Body of pancreas (tissue), 4 donors: ENCODE measurements at places on chromosomes 12 and 14. TPM values are rescaled to one million over a fixed set of nuclear protein-coding genes. Genes with fewer than 3 reads are reported as not detected.

The TSHR gene
- total RNA-seq, result not detected

The MGP gene
- total RNA-seq, result 228 TPM

- no peak for DNase-seq
- H3K4me3 ChIP-seq, result no peak overlapping the region
- H3K27me3 ChIP-seq, result no peaks in the 10 kb centered on the region
- no peaks in the 10 kb centered on the region for H3K36me3 ChIP-seq
- no peaks in the 10 kb centered on the region for H3K4me1 ChIP-seq
Measured at GRCh38 chr12:65229441-65229840, 49.0 kb upstream of the MSRB3 start.

- H3K4me1 ChIP-seq, result peaks cover 13% of the 10 kb centered on the region
- no peaks in the 10 kb centered on the region for H3K27me3 ChIP-seq
- H3K27ac ChIP-seq, result no peak overlapping the region
- DNase-seq, result peak; percentile 90
Measured at GRCh38 chr12:94262228-94263010, 114.0 kb downstream of the PLXNC1 start.

DNA sequence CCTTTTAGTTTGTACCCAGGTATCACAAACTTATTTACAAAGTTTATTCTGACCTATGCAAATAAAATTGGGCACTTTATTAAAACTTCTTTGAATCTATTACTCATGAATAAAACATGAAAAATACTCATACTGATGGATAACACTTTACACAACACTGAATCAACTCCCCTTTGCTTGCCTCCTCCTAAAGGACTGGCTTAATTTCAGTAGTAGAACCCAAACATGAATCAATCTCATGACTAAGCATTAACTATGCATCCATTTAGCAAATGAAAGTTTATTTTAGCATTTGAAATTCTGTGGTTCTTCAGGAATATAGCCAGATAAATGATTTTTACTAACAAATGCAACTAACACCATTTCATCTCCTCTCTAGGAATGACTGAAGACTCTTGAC lies 32.4 kb downstream of the DENND5B start:
- DNase-seq, result no peak
- H3K27me3 ChIP-seq, result no peaks in the 10 kb centered on the region
- H3K4me1 ChIP-seq, result peaks cover 12% of the 10 kb centered on the region
- no peak overlapping the region for H3K27ac ChIP-seq

DNA sequence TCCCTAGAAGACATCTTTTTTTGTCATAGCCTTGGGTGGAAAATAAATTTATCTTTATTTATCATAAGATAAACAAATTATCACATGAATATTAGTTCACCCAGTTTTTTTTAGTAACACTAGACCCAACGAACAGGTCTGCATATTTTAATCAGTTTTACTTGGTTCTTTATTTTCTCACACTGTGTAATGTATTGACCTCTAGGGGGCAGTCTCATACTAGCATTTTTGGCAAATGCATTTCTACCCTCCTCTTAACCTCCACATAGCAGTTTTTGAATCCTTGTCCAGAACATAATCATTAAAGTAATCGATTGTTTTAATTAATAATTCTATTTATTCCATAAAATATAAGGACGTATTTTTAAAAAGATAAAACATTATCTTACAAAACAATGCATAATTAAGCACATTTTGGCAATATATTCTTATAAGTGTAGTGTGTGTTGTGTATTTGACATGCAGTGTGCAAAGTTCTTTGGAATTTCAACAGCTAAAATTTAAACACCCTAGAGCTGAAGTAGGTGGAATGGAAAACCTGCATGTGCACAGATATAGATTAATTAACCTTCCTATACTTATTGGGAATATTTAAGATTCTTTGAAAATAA lies 31.6 kb upstream of the PTPRQ start:
- H3K27ac ChIP-seq, result no peak overlapping the region
- no peak overlapping the region for H3K4me3 ChIP-seq
- no peaks in the 10 kb centered on the region for H3K4me1 ChIP-seq
- no peaks in the 10 kb centered on the region for H3K27me3 ChIP-seq
